NCI-H2171 treated with DMSO at 0.1 percent for 48 hours (cell line): ENCODE measurements at places on chromosomes 1 and 21.

DNA sequence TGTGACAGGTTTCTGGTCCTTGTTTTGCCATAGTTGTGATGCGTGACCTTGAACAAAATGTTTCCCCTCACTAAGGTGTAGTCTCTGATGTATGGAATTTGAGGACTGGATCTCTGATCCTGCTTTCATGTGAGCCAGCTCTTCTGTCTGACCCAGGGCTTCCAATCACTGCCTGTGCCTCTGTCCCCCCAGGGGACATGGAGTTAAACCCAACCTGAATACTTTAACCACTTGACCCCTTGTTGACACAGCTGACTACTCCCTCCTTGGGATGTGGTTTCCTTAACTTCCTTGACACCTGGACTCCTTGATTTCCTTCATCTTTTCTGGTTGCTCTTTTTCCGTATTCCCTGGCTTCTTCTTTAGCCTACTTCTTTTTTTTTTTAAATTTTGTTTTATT is 36.0 kb upstream of the SSBP3 start:
- DNase-seq: no peak

DNA sequence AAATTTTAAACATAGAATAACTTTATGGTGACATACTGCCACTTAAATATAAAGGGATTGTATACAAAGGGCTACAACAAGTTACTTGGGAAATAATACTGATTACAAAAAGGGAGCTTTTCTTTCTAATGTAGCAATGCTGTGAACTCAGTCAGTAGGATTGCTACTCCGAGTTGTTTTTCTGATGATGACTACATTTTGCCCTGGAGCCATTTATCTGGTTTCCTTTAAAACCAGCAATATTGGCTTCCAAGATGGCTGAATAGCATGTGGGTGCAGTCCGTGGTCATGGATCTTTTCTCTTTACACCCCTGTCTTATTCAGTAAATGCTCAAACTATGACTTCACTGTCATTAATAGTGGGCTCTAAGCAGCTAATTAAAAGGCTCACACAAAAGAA is 92.6 kb upstream of the NEK7 start:
- no peak for DNase-seq

GRCh38 chr1:19462781-19463503 is 22.4 kb downstream of the CAPZB start:
- DNase-seq: no peak

- no peak for DNase-seq
Observed at GRCh38 chr1:22369294-22370189, 82.1 kb upstream of the ZBTB40 start.

DNA sequence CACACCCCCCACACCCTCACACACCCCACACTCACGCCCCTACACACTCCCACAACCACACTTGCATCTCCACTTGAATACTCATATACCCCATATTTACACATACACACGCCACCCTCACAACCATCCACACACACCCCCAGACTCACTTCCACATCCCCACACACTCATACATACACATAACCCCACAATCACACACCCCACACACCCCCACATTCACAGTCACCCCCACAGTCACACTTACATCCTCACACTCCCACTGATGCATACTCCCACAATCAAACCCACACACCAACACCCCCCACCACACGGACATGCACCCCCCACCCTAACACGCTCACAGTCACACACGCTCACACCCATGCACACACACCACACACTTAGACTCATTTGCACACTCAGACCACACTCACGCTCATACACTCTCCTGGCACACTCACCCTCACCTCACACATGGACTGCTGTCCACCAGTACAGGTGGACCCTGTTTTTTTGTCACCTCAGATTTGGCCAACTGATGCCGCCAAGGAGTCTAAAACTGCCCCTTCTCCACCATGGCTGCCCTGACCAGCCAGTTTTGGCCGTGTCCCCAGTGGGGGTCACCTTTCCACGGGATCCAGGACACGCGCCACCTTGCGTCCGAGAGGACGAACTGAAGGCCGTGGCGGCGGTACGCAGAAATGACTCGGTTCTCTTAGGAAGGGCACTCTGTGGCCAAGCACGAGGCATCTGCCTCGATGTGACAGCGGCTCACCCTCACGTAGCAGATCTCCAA is 45.3 kb upstream of the EDN2 start:
- DNase-seq: no peak

GRCh38 chr1:170369000-170369399 is 163.0 kb upstream of the GORAB start:
- DNase-seq: no peak

DNA sequence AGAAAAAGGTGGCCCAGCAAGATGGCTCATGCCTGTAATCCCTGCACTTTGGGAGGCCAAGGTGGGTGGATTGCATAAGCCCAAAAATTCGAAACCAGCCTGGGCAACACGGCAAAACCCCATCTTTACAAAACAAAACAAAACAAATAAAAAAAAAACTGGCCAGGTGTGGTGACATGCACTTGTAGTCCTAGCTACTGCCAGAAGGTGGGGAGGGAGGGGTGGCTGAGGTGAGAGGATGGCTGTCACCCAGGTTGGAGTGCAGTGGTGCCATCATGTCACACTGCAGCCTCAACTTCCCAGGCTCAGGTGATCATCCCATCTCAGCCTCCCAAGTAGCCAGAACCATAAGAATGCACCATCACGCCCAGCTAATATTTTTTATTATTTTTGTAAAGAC is 22.8 kb downstream of the RERE start:
- DNase-seq: peak; percentile 56

DNA sequence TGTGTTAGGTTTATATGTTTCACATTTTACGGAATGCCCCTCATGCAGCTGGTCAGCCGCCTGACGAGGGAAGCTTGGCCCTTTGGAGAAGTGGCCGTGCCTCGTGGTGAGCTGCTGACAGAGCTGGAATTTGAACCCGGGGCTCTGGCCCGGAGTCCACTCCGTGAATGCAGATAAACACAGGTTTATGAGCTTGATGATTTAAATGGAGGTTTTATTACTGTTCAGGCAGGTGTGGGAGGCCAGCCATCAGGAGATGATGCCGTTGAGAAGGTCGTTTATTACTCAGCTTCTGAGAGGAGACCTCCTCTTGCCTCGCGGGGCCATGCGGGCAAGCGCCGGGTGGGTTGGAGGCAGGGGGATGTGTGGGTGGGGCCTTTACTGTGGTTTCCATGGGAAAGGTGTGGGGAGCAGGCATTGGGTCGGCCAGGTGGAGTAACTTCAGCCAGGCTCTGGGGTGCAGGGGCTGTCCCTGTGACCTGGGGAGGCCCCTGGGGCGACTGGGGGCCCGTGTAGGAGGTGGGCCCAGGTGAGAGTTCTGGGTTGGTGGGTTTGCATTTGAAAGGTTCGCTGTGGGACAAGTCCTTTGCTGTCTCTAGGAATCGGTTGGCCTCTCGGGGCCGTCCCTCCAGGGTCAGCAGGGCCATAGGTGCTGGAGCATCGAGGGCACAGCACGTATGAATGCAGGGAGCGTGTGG is 22.0 kb downstream of the PRKCZ start:
- DNase-seq: no peak

DNA sequence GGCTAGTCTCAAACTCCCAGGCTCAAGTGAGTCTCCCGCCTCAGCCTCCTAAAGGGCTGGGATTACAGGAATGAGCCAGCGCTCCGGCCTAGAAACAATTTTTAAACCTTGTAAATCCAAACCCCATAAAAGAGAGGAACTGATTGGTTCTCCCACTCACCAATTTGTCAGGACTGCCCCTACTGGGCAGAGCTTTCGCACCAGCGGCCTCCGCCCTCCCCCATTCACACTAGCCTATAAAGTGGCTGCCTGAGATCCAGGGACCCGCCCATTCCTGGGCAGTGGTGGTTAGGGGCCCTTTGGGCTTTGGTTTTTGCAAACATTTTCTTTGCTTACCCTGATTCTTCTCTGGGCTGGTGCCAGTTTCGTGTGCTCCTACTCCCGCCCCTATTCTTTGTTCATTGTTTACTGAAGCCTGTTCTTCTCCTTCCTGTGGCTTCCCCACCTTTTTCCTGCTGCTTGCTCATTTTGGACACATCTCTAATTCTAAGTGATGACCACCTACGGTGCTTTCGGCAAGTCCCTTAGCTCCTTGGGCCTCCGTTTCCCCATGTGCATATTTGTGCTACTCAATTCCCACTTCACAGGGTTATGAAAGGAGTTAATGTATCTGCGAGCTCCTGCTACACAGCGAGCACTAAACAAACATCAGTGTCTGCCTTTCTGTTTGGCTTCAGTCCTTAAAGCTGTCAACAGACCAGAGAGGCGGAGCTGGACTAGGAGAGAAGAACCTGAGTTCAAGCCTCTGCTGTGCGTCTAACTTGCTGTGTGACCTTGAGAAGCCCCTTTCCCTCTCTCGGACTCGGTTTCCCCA is 39.8 kb upstream of the CLIC4 start:
- DNase-seq: peak; percentile 96

DNA sequence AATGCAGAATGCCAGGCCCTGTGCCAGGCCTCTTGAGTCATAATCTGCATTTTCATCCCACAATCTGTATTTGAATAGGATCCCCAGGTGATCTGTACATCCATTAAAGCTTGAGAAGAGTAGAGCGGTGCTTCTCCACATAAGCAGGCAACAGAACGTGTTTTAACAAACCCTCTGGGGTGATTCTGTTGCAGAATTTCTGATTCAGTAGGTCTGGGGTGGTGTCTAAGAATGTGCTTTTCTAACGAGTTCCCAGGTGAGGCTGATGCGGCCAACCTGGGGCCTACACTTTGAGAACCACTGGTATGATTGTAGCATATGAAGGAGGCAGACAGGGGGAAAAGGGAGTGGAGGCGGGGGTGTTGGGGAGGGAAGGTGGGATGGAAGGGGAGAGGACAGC is 78.4 kb upstream of the POU3F1 start:
- DNase-seq: no peak

GRCh38 chr1:81880781-81881180 is 80.0 kb downstream of the ADGRL2 start:
- DNase-seq: no peak

DNA sequence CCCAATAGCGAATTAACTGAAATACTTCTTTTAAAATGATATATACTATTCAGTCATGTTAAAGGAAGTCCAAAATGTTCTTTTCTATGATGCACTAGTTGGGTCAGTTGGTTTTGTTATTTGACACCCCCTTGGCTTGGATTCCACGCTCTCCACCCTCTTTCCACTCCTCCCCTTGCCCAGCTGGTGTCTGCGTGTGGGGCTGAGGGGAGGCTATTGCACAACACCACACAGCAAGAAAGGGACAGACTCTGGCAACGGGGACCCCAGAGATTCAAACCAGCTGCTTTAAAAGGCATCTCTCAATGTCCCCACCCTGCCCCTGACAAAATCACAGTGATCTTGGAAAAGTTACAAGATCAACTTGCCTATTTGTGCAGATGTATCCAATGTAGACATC is 394.3 kb downstream of the TGFB2 start:
- no peak for DNase-seq

DNA sequence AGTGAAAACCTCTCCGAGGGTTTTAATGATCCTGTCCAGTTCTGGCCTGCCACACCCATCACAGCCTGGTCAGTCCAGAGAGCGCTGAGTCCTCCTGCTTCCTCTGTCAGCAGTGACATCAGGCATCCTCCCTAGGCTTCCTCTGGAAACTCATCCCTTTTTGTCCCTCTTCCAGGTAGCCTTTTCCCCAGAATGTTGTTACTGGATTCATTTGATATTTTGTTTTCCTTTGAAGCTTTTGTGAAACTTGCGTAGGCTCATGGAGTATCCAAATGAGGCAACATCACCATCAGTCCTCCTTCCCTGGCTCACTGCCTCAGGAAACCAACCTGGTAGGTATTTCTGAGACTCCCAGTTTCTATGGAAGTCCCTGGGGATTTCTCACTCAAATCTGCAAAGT is 27.0 kb upstream of the IGSF3 start:
- no peak for DNase-seq

DNA sequence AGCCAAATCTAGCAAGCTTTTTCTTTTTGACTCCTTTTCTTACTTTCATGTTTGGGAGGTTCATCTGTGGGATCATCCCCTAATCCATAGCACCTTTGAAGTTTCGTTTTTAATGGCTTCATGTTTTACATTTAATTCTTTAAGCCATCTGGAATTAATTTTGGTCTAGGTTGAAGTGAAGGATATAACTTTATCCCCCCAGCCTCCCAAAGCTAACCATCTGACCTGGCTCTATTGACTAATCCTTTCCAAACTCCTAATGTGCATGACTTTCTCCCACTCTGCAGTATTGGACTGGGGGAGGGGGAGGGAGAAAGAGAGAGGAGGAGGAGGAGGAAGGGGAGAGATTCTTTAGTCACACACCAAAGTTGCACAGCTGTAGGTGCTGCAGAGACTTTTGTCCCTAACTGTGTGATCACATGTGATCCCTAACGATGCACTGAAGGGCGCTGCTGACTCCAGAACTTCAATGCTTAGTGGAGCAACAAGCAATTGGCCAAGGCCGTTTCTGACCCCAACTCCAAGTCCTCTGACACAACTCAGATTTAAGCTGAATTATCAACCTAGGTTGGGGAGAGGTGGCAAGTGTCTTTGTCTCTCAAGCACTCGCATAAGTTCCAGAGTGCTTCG is 191.6 kb downstream of the HUNK start:
- no peak for DNase-seq

DNA sequence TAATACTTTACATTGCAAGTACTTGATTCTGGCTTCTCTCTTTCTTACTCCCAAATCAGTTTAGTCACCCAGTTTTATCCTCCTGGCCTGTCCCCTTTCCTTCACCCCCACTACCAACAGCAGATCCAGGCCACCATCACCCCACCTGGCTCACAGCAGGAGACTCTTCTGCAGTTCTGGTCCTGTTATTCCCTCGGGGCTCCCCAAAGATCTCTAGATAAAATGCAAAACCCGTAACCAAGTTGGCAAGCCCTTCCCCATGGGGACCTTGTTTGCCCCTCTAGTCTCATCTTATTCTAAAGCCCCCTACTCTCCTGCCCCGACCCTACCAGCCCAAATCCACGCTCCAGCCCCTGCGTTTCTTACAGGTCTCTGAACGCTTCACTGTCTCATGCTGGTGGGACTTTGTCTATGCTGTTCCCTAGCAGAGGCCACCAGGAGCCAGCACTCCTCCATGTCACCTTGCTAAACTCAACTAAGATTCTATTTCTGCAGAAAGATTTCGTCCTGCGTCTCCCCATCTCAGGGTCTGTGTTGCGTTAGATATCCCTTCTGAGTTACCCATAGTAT is 4.0 kb downstream of the ABCG1 start:
- no peak for DNase-seq

DNA sequence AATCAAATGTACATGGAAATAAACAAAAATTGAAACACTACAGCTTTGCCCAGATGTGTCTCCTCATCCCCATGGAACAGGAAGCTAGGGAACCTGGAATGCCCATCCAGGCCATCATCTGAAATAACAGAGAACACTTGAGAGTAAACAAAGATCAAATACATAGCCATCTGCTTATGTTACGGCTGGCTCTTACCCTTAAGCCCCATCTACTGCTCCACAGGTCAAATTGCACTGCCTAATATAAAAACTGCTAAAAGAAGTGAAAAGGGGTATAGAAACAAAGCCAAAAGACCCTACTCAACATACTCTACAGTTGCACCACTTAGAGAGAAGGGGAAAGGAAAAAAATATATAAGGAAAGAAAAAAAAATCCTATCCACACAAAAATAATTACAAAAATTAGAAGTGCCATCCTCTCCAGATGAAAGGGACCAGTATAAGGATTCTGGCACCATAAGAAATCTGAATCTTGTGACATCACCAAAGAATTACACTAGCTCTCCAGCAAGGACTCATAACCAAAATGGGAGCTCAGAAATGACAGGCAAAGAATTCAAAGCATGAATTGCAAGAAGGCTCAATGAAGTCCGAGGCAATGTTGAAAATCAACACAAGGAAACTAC is 26.9 kb downstream of the OR6Y1 start:
- DNase-seq: peak; percentile 64

- DNase-seq: no peak
Observed at GRCh38 chr1:168760781-168761180, 31.8 kb upstream of the DPT start.
